Stimulated activated CD8-positive, alpha-beta memory T cell treated with anti-CD3 and anti-CD28 coated beads, Interleukin-7, amount 100 ng/mL, for 48 hours (primary cell): ENCODE measurements at places on chromosomes 1 and 21.

DNA sequence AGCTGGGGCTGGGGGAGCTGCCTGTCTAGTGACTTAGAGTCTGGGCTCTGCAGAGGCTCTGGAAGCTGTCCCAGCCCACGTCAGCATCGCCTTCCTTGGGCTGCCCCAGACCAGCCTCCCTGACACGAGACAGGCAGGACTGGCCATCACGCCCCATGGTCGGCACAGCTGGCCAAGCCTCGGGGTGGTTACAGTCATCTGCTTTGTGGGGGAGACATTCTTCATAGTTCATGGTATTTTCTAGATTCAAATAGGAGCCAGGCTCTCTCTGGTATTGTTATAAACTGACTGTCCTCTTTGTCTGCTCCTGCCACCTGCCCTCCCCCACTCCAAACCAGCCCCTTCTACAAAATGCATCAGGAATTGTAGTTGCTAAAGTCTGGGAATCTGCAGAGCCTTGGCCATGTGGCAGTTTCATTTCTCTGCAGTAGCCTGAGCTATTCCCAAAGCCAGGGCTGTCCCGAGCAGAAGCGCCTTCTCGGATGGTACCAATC is 29.4 kb downstream of the OLFML2B start:
- DNase-seq: no peak

DNA sequence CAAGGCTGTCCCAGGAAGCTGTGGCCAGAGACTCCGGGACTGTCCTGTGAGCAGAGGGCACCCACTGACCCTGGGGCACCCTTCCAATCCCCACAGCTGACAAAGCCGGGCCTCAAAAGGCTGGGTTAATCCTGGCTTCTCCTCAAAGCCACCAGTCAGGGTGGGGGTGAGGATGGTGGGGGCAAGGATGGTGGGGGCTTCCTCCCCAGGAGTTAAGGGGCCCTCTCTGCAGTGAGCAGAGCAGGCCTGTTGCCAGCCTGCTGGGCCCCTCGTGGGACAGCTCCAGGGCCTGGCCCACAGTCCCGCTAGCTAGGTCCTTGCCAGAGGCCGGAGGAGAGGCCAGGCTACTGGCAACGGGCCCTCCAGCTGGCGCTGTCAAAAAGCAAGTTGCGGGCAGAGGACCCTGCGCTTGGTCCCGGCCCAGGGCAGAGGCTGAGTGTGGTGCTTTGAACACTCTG is 37.9 kb upstream of the CCDC27 start:
- DNase-seq: no peak

DNA sequence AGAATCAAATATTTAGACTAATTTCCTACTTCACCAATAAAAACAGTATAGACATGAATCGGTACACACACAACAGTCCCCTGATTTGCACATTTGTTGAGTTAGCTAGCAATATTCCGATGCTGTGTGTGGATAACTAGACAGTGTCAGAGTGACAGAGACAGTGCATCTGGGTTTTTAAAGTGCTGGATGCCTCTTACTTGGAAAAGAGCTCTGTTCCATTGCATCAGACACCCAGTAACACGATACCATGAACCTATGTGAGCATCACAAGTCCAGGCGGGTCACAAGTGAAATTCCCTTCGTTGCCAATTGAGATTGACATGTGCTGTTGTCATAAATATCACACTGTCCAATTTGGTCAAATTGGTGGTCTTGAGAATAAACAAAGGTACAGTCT is 82.0 kb upstream of the ESRRG start:
- no peak for DNase-seq

GRCh38 chr1:212060632-212061472 is 25.3 kb downstream of the DTL start:
- DNase-seq: no peak

GRCh38 chr1:230985711-230986110 is 6.8 kb downstream of the ARV1 start:
- DNase-seq: no peak
